Ascending aorta (tissue), 2 donors: ENCODE measurements at places on chromosomes 5 and 9. TPM values are rescaled to one million over a fixed set of nuclear protein-coding genes. Genes with fewer than 3 reads are reported as not detected.

SHROOM1 gene
- 49.4 TPM for total RNA-seq

PIP5K1B gene
- total RNA-seq = 0.85 TPM

FAM169A gene
- total RNA-seq = not detected

CERCAM gene
- total RNA-seq = 70.5 TPM

TLX3 gene
- not detected for total RNA-seq

CER1 gene
- not detected for total RNA-seq

EGFLAM gene
- 4.2 TPM for total RNA-seq

TARS1 gene
- 60.5 TPM for total RNA-seq

FST gene
- total RNA-seq = 0.21 TPM

GRCh38 chr9:35684921-35685320, 4.8 kb downstream of the TPM2 start:
- no peak for DNase-seq

GRCh38 chr5:173664154-173664526, 47.7 kb upstream of the BOD1 start:
- DNase-seq = peak; percentile 60

DNA sequence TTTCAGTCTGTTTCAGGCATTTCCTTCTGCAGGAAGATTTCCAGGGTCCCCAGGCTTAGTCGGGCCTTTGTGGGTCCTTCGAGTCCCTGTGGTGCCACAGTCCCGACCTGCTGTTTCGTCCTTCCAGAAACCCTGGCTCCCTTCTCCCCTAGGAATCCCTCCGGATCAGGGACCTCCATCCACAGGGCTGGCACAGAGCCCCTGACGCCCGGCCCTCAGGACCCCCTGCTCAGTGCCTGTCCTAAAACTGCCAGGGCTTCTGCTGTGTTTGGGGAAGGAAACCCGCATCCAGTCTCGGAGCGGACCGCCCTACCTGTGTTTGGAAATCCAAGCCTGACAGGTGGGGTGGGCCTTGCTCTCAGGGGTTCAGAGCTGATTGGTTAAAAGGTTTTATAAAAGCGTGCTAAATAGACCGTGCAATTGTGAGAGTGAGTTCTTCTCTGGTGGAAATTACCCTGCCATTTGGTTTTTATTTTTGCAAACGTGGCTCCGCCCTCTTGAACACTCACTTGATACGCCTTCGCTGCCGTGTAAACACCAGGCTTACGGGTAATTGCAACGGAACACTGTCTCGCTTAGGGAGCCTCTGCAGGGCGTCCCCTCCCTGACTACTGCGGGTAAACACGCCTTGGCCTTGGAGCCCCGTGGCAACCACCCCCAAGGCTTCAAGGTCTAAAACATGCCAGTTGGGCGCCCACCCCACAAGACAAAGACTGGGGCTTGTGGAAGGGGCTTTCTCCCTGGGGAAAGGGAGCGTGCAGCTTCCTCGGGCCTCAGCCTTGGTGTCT, 121.2 kb downstream of the PHF2 start:
- DNase-seq = no peak

- DNase-seq = no peak
Measured at GRCh38 chr5:133063965-133064364, 12.2 kb downstream of the HSPA4 start.

- DNase-seq = no peak
Measured at GRCh38 chr5:173913686-173914321, 25.7 kb downstream of the CPEB4 start.

- DNase-seq = no peak
Measured at GRCh38 chr9:2015581-2016407, 647 bp downstream of the SMARCA2 start.

GRCh38 chr9:129341171-129341986, 163.3 kb upstream of the IER5L start:
- no peak for DNase-seq

GRCh38 chr5:66171349-66172344, 27.5 kb downstream of the SREK1 start:
- DNase-seq = no peak

- no peak for DNase-seq
Measured at GRCh38 chr5:34535944-34536623, 120.0 kb upstream of the RAI14 start.

DNA sequence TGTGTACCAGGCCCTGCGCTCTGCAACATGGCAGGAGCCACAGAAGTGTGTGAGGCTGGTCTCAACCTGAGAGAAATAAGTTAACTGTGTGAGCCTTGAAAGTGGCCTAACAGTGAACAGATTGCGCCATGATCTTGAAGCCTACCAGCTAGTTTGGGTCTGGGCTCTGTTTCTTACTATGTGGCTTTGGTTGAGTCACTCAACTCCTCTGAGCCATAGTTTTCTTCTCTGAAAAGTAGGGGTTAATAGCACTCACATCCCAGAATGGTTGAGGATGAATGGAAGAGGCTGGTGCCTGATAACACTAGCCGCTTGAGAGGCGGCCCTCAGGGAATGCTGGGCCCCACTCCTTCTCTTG, 121.5 kb downstream of the RGS3 start:
- no peak for DNase-seq

DNA sequence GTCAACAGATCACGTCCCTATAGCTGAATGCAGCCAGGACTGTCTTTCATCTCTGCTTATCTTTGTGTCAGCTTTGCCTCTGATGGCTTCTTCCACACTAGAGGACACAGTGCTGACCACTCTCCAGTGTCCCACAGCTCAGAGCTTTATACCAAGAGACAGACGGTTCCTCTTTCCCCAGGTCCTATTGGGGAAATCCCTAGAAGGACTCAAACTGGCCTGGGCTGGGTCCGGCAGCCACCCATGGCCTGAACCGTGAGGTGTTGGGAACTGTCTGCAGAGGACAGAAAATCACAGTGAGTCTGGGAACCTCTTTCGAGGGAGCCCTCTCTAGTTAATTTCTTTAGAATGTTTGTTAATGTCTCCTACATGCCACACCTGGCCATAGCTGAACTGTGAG, 68.3 kb upstream of the SHB start:
- no peak for DNase-seq

GRCh38 chr5:156896546-156896945, 46.5 kb downstream of the PPP1R2B start:
- no peak for DNase-seq

DNA sequence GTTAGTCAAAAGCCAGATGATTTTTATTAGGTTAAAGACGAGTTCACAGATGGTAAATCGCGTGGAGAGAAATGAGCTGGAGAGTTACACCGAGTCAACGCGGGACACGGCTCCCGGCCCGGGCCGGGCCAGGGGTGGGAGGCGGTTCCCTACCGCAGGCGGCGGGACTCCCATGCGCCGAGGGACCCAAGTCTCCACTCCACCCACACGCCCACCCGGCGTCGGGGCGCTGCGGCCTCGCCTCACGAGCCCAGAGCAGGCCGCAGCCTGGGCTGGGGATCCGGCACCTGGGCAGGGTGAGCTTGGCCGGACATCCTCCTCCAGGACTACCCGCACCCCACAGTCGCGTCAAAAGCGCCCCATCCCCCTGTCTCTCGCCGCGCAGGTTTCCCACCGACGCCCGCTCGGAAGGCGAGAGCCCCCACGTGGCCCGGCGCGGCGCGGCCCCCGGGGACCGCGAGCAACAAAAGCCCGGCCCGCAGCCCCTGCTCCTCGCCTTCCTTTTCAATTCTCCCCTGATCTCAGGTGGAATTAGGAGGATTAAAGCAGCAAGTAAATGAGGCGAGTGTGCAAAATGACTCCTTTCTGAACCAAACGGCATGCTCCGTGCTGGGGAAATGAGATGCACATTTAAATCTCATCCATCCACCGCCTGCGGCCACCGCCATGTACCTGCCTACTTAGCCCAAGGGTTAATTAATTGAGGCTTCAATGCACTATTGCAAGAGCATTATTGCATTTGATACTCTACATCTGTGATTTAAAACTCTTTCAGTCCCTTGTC, 196.5 kb upstream of the TBCA start:
- no peak for DNase-seq
